MG63 (cell line): ENCODE measurements at places on chromosomes 7 and 10.
A peak's percentile ranks its signal among the peaks of the same experiment; 100 is the strongest.

- no peak for DNase-seq
Observed at GRCh38 chr10:21479570-21480315, 45.7 kb downstream of the SKIDA1 start.

GRCh38 chr7:81482600-81483186 is 287.2 kb downstream of the HGF start:
- DNase-seq = no peak

DNA sequence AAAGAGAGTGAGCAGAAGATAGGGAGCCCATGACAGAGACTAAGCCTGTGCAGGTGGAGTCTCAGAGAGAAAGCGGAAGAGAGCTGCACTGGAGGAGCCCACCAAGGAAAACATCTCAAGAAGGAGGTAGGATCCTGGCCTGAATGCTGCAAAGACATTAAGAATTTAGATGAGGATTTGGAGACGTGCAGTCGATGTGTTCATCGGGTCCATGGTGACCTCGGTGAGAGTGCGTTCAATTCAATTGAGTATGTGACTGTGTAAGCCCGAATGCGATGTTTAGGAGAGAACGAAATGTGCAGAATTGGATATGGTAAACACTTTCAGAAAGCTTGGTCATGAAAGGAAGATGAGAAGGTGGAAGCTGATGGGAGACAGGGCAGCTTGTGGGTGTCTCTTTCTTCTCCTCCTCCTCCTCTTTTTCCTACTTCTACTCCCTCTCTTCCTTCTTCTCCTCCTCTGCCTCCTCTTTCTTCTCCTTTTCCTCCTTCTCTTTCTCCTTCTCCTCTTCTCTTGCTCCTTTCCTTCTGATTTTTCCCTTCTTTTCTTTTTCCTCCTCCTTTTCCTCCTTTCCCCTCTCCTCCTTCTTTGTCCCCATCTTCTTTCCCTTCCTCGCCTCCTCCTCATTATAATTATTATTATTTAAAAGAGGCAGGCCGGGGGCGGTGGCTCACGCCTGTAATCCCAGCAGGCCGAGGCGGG is 276.0 kb downstream of the RPS24 start:
- DNase-seq = no peak

- DNase-seq = no peak
Observed at GRCh38 chr10:109953766-109954165, 30.5 kb upstream of the XPNPEP1 start.

DNA sequence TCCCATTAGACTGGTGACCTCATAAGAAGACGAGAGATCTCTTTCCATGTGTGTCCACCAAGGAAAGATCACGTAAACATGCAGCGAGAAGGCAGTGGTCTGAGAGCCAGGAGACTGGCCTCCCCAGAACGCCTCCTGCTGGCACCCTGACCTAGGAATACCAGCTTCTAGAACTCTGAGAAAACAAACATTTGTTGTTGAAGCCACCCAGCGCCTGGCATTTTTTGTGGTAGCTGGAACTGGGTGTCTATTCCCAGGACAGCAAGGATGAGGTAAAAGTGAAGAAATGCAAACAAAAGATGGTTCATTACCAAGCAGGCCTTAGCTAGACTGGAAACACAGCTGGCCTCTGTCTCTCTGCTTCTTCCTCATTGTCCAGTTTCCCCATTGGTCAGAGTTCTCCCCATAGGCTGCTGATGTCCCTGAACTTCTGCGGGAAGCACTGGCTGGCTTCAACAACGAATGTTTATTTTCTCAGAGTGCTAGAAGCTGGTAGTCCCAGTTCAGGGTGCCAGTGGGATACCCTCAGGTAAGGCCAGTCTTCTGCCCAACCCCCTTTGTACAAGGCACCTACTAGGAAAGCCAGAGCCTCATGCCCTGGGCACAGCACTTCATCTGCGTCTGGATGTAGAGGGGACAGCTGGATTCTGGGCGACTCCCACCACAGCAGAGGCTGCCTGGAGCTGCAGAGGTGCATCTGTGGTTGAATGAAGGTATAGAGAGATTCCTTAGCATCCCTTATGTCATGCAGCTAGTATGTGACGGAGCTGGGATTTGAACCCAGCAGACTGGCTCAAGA is 304.9 kb downstream of the TCERG1L start:
- no peak for DNase-seq

DNA sequence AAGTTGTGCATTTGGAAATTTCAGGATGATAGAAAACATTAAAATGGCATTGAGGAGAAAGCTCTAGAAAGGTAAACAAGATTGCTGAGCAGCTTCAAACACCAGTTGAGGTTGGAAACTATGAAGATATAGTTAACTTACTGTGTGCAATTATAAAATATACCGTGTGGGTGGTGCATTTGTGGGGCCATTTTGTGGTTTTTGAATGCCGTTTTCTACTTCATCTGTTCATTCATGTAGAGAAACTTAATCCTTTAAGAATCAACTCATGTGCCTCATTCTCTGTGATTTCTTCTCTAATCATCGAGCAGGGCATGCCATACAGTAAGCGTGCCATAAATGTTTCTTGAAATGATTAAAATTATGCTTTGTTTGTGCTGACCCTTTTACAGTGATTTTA is 232.8 kb upstream of the TEX47 start:
- no peak for DNase-seq

GRCh38 chr10:70162892-70163201 is 7.5 kb downstream of the SAR1A start:
- DNase-seq = no peak

- DNase-seq = no peak
Observed at GRCh38 chr10:27368706-27369105, 128.1 kb upstream of the ACBD5 start.

DNA sequence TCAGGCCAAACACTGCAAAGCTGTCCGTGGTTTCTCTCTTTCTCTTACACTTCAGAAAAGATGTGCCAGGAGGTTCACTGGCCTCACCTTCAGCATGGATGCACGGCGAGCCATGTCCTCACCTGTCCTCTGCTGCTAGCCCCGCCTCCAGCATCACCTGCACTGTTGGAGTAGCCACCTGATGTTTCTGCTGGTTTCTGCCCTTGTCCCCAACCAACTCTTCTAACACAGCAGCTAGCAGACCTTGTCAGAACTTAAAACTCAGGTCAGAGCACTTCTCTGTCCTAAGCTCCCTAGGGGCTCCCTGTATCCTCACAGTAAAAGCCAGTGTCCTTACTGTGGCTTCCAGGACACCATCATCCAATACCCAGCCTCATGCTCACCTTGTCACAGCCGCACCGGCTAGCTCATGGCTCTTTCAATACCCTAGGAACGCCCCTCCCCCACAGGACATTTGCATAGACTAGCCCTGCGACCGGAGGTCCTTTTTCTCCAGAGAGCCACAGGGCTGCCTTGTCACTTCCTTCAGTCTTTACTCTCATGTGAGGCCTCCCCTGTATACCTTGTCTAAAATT is 15.2 kb downstream of the PALD1 start:
- DNase-seq = no peak

GRCh38 chr10:12048547-12048946 is 5.9 kb upstream of the UPF2 start:
- no peak for DNase-seq

DNA sequence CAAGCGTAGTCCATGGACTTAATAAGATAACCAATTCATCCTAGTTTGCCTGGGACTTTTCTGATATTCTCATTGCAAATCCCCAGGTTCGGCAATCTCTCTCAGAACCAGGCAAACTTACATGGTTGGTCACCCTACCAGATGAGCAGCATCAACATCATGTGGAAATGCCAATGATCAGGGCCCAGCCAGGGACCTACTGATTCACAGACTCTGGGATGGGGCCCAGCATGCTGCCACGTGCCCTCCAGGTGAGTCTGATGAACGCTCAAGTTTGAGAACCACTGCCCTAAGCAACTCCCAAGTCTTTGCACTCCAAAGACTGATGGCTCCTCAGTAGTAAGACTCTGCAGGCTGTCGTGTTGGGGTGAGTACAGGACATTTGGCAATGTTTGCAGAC is 2.7 kb downstream of the LAMB4 start:
- no peak for DNase-seq

DNA sequence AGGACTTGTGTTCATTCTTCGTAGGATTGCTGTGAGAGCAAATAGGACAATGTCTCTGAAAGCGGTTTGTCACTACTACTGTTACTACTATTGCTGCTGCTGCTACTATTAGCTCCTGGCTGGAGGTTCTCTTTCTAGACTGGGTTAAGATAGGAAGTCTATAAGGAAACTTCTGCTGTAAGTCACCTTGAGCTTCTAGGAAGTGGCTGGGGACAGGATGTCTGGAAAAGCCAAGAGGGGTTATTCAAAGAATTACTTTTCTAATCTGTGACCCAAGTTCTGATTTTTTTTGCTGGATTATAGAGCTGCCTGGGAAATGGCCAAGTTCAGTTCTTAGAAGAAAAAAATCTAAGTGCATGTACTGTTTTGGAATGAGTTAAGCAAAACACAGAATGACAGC is 62.2 kb downstream of the NAMPT start:
- no peak for DNase-seq

DNA sequence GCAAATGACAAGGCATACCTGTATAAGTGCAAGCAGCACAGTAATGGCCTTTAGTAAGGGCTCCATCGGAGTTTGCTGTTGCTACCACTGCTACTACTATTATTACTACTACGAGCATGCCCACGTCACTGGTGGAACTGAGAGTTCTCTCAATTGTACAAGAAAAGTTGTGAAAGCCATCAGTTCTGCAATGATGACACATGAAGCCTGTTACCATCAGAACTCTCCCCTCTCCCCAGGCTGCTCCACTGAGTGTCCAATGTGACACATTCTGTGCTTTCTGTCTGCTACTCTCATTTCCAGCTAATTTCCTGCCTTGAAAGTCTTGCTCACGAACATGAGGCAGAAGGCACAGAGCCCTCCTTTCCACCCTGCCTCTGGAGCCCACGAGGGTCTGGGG is 263.2 kb upstream of the MGMT start:
- DNase-seq = no peak

DNA sequence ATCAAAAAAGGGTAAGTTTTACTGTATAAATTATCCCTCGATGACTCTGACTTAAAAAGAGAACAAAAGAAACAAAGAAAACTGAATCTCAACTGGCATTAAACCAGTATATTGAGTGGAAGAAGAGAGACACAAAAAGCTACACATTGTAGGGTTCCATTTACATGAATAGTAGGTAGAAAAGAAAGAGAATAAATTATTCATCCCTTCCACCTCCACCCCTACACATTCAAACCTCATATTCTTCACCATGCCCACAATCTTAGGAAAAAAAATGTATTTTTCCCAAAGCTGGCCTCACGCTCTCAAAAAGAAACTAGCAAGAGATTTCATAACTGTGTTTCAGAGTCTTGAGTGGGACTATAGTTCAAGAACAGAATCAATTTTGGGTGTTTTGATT is 346.8 kb upstream of the AOAH start:
- no peak for DNase-seq

- DNase-seq = no peak
Observed at GRCh38 chr7:36733411-36733810, 9.1 kb upstream of the AOAH start.

DNA sequence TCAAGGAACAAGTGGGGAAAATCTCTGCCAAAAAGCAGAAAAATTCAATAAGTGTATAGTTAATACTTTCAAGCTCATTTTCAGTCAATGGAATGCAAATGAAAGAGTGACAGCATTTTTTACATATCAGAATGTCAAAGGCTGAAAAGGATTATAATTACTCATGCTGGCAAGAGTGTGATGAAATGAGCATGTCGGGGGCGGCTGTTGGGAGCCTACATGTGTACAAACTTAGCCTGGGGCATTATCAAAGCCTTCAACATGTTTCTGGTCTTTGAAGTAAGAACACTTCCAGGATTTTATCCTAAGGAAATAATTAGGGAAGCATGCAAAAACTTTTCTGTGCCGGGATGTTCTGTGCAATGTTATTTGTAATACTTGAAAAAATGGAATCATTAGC is 221.7 kb upstream of the LYZL1 start:
- peak; percentile 60 for DNase-seq

- no peak for DNase-seq
Observed at GRCh38 chr7:219581-220150, 27.3 kb downstream of the FAM20C start.
